ENCODE measurements at places on chromosomes 7 and 10.

DNA sequence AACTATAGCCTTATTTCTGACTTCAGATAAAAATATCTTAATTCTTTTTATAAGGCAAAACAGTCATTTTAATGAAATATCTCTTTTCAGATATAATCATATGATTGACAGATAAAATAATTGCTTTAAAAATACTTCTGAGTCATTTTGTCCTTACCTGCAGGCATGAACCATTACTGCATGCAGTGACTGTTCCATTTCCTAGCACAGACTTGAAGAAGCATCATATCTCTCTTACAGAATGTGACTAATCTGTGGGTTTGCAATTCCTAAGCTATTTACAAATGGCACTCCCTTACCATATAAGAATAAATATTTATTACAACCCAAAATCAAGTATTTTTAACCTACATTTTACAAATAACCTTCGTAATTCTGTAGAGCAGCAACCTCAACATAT lies 120.7 kb downstream of the SRPK2 start:
- DNase-seq: peak; percentile 14

DNA sequence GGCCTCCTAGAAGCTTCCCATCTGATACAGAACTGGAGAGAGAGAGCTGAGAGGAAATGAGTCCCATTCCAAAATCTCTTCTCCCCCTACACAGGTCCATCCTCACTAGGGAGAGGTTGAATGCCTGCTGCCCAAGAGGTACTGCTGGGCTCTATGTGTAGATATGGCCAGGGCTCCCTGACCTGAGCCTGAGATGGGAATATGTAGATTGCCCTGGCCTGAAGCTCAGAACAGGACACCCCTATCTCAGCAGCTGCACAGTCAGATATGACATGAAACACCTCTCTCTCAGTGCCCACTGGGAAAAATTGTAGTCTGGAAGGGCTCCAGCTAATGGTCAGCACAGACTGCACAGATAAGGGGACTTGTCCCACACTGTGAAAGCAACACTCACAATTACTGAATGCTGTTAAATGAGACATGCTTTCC lies 3.1 kb upstream of the IFIT1B start:
- peak; percentile 85 for DNase-seq

- no peak for DNase-seq
Observed at GRCh38 chr10:98419469-98420261, 4.7 kb upstream of the PYROXD2 start.

DNA sequence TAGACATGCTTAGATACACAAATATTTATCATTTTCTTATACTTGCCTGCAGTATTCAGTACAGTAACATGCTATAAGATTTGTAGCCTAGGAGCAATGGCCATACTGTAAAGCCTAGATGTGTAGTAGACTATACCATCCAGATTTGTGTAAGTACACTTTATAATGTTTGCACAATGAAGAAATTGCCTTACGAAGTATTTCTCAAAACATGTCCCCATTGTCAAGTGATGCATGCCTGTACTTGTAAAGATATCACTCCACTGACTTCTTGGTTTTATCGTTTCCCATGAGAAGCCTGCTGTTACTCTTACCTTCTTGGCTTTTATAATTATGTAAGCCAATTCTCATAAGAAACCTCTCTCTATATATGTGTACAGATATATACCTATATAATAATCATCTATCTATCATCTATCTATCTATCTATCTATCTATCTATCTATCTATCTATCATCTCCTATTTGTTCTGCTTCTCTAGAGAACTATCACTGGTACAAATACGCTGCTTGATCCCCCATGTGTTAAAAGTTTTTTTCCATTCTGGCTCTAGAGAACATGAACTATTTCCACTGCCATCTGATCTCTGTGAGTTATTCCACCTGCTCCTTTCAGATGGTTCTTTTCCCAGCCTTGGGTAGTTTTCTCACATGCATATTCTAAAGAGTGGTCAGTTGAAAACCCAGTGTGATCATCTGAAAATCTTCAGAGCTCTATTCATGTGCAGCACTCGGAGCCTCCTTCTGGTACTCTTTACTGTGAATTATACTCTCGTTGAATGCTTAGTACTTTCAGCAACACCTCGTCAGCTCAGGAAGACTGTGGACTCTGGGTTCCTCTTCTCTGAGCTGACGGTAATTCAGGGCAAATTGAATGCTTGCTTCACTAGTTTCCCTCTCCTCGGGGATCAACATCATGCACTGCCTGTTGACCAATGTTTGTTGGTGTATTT lies 14.5 kb upstream of the VCL start:
- DNase-seq: no peak

DNA sequence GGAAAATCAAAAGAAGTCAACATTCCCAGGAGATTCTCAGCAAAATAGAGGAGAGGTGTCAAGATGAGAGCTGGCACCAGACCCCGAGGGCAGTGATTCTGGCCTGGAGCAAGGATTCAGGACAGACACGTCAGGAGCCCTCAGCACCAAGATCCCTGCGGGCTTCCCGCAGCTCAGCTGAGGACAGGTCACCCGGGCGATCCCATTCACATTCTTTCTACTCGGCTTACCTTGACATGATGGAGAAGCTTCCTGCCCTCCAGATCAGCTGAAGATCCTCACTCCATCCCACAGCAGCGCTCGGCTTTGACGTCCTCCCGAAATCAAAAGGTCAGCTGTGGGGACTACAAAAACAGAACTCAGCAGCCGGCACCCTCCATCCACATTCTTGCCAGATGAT lies 139.1 kb downstream of the DLG5 start:
- DNase-seq: no peak

GRCh38 chr7:75534727-75535307 lies 42.7 kb downstream of the SPDYE5 start:
- DNase-seq: no peak

GRCh38 chr7:79741684-79742083 lies 288.2 kb upstream of the MAGI2 start:
- no peak for DNase-seq

GRCh38 chr10:102400076-102400475 lies 4.6 kb downstream of the NFKB2 start:
- no peak for DNase-seq

- peak; percentile 30 for DNase-seq
Observed at GRCh38 chr10:102384053-102384452, 11.5 kb upstream of the NFKB2 start.

- DNase-seq: no peak
Observed at GRCh38 chr7:95045236-95045923, 138.0 kb downstream of the PPP1R9A start.

- no peak for DNase-seq
Observed at GRCh38 chr10:4506095-4506494, 319.9 kb upstream of the AKR1E2 start.

DNA sequence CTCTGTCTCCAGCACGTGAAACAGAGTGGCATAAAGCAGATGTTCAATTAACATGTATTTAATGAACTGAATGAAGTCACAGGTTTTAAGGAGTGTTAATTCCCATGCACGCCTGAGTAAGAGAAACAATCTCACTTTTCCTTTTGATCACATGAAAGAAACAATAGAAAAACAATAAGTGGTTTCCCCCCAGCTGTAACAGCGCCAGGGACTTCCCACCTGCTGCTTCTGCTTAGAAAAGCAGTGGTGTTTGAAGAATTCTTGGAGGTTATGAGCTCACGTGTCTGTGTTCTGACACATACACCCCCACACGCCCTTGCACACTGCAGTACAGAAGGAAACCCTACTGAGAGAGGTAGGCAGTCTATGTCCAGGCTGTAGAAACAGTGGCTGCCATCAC lies 51.3 kb upstream of the FRMD4A start:
- no peak for DNase-seq

DNA sequence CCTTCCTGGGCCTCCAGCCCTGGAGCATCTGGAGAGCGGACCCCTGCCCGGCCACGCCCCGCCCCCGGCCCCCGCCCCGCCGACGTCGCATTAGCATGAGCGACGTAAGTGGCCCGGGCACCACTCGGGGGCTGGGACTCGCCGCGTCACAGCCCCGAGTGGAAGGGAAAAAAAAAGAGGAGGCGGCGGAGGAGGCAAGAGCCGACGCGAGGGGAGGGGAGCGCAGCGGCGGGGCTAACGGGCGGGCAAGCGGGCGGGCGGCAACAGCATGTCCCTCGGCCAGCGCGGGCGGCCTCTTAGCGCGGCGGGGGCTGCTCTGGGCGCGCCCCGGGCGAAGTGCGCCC lies at the start of gene SLC18A3:
TSS of gene SLC18A3 (plus strand) at position 197 of the 344 bp plus-strand sequence. CDS start 431 bp downstream, outside the sequence.
- DNase-seq: no peak

DNA sequence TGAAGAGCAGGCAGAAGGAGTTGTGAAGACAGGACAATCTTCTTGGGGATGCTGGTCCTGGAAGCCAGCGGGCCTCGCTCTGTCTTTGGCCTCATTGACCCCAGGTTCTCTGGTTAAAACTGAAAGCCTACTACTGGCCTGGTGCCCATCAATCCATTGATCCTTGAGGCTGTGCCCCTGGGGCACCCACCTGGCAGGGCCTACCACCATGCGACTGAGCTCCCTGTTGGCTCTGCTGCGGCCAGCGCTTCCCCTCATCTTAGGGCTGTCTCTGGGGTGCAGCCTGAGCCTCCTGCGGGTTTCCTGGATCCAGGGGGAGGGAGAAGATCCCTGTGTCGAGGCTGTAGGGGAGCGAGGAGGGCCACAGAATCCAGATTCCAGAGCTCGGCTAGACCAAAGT lies 1.5 kb downstream of the CHPF2 start:
- no peak for DNase-seq

GRCh38 chr7:33326485-33326848 lies 197.1 kb downstream of the BBS9 start:
- DNase-seq: no peak

DNA sequence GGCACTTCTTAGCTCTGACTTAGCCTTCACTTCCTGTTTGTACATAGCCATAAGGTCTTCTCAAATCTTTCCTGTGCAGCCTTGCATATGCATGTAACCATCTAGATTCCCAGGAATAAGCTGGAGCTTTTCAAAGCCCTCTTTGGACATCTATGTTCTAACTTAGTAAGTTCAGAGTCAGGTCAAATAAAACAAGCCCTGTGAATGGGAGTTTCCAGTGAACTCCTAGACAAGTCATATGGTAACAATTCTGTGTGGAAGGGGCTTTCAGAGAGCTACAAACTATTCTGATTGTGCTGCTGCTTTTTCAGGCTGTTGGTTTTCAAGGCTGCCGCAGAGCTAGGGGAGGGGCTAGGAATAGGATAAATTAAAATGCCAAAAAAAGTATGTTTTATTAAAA lies 208.4 kb upstream of the AKR1E2 start:
- DNase-seq: no peak

DNA sequence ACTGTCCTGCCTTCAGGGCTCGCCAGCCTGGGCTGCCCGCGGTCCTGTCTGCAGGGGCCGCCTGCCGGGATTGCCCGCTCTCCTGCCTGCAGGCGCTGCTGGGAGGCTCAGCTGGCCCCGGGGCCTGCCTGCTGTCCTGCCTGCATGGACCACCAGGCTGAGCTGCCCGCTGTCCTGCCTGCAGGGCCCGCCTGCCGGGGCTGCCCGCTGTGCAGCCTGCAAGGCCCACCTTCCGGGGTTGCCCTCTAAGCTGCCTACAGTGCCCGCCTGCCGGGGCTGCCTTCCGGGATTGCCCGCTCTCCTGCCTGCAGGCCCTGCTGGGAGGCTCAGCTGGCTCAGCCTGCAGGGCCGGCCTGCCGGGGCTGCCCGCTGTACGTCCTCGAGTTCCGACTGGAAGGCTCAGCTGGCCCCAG lies 164.4 kb downstream of the GLRX3 start:
- no peak for DNase-seq

- no peak for DNase-seq
Observed at GRCh38 chr10:42691361-42692120, 53.2 kb upstream of the ZNF33B start.

- DNase-seq: no peak
Observed at GRCh38 chr7:156019308-156019707, 207.0 kb upstream of the SHH start.

DNA sequence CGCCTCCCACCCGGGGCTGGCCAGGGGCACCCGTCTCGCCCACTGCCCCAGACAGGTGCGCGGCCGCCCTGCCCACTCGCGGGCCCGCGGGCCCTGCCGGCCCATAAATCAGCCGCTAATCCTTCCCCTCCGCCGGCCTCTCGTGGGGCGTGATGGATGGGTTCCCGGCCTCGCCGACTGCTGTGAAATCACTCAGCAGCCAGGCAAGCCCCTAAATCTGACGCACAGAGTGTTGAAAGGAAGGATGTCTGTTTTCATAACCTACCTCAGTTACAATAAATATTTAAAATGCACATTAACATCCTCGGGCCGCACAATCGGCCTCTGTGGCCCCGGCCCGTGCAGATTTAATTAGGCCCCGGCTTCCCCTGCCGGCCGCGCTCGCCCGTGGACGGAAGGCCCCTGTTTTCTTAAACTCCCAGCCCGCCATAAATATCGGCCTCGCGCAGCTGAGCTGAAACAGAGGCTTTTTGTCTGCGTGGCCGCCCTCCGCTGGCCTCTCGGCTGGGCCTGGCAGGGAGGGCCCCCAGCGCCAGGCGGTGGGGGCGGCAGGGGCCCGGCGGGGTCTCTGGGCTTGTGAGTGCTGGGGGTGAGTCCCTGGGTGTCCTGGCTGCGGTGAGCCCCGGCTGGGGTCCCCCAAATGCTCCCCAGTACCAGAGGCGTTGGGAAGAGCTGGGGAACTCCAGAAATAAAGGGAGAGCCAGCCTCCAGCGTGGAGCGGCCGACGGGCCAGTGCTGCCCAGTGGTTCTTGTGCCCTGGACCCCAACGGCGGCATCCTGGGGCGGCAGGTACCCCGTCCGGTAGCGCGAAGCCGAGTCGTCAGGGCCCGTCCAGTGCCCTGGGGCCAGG lies 90.7 kb downstream of the UNCX start:
- no peak for DNase-seq

DNA sequence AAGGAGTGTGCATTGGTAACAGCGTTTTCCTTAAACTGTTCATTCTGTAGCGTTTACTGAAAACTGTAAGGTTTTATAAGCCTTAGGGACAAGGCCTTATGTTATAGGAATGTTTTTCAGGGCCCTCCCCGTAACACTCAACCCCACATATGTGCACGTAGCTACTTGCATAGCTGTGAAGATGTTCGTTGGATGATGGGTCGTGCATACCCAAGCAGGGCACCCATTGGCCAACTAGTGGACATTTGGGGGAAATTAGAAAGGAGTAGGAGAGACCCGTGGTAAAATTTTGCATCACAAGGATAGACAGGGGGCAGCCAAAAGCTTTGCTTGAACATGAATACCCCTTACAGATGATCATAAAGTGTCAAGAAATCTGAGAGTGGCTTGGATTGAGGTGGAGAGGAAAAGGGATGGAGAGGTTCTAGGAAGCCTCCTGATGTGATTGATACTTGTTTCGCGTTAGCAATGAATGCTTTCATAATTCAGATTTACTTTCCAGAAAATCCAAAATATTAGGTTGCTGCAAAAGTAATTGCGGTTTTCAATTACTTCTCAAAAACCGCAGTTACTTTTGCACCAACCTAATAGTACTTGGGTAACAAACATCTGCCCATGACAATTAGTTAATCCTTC lies 878 bp downstream of the SEC61A2 start:
- DNase-seq: peak; percentile 77

Measured in erythroblast (primary cell).